Stimulated activated CD4-positive, alpha-beta T cell treated with anti-CD3 and anti-CD28 coated beads, Interleukin-1b, Interleukin-23, amount 100 ng/mL, for 1 hour (primary cell): ENCODE measurements at places on chromosomes 1 and 21.

DNA sequence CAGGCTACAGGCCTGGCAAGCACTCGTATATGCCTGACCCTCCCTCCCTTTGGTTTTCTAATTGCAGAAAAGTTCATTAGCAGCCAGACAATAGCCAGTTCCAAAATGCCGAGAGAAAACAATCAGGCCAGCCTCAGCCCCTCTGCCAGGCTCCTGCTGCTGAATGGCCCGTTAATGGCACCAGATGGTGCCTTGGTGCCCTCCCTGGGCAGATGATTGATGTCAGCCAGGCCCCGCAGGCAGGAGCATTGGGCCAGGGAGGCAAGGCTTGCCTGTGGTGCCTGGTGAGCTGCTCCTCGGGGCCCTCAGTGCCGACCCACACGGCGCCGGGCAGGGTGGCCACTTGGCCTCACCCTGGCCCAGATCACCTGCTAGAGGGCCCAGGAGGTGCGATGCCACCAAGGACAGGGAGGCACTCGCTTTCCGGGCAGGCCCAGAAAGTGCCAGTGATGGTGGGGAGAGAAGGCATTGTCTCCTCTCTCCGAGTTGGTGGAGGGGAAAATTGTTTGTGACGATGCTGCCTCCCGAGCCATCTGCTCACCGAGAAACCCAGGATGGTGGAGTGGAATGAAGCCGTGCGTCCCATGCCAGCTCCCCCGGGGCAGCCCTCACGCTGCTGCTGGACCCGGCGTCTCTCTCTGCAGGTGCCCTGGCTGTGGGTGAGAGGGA, 28.1 kb downstream of the QSOX1 start:
- no peak for DNase-seq

- DNase-seq = no peak
These were observed 65.6 kb downstream of the HHAT start for GRCh38 chr1:210394281-210394821.

DNA sequence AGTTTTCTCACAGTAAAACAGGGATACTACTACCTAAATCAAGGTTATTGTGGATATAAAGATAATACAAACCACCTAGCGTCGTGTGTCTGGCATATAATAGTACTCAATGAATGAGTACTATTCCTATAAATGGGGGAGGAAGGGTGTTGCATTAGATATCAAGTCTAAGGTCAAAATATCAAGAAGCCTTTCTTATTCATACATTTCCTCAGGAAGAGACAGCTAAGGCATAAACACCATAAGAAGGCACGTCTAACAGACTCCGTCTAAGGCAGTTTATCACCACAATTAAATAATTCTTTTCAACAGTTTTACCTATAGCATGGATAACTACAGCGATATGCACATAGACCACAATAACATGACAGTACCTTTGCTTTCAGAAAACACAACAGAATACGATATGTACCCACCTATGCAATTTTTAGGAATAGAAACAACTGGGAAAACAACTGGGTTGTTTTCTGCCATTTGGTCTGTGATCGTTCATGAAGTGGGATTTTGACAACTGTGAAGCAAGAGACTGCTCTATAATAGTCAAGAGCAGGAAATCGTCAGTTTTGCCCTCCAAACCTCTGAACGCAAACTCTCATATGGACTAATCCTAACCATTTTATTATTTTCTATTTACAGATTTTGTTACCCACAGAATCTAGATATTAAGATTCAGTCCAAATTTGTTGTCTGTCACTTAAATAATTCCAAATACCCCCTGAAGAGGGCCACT, 53.1 kb downstream of the HNRNPR start:
- no peak for DNase-seq

DNA sequence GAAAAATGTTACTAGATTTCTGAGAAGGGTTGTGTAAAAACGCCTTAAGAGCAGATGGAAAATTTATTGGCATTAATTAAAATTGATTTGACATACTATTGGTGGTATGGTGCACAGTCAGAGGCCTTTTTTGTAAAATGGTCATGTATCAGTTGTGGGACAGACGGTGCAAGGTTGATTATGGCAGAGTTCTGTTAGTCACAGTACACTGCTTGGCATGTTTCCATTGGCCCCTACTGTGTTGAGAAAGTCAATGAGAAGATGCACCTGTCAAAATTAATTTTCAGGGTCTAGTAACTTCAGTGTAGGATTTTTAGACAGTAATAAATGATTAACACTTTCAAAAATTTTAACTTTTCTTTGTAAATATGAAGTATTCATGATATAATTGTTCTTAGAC, 4.4 kb downstream of the B3GALT2 start:
- DNase-seq = no peak

- no peak for DNase-seq
These were observed 2121.3 kb downstream of the NCAM2 start for GRCh38 chr21:23119491-23119890.

- DNase-seq = no peak
These were observed 4.9 kb downstream of the NEK7 start for GRCh38 chr1:198161718-198162090.

GRCh38 chr1:55378582-55378981, 163.4 kb upstream of the USP24 start:
- DNase-seq = no peak

- DNase-seq = no peak
These were observed 42.0 kb upstream of the DUSP10 start for GRCh38 chr1:221783936-221784335.

DNA sequence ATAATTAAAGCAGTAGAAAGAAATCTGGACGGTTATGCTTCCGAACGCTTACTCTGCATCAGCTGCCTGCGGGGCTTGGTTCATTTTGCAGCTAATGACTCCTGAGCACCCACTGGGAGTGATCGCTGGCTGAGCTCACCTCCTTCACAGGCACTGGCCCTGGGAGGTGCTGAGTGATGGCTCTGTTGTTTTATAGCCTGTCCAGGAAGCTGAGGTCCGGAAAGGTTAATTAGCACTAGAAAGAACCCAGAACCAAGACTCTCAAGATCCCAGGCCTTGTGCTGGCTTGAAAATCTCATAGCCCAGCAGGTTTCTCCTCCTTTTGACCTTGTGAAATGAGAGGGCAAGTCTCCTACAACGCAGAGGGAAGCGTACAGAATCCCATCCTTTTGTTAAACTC, 226.2 kb downstream of the AJAP1 start:
- DNase-seq = no peak

GRCh38 chr1:115450501-115451040, 112.5 kb upstream of the NGF start:
- DNase-seq = no peak

DNA sequence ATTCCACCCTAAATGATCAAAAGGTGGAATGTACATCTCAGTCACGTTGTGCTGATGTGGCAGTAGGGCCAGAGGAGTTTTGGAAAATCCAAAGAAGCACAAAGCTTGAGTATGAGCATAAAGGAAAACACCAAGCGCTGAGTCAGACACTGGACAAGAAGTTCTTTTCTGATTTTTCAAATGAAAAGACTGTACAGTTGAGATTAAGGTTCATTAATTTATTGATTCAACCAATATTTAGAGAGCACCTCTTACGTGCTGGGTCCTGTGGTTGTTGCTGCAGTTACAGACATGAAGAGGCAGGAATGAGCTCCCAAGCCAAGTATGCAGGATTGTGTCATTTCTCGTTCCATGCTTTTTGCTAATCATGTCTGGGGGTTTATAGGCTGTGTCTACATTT, 28.9 kb upstream of the APP start:
- no peak for DNase-seq

- DNase-seq = no peak
These were observed 778 bp downstream of the EVI5 start for GRCh38 chr1:92784021-92784638.

DNA sequence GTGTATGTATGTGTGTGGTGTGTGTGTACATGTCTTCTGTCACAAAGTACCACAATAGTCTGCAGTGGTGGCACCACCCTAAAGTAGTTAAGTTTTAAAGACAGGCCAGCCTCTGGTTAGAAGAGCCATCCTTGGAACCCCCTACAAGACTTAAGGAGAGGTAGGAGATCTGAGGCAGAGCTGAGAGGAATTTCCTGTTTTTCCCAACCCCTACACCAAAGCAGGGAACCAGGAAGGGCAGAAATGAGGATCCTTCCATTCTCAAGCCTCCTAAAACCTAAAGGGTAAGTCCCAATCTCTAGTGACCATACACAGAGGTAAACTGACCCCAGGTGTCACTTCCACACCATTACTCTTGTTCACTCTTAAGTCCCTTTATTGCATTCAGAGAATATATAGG, 11.1 kb downstream of the PEA15 start:
- DNase-seq = no peak

GRCh38 chr1:42379794-42380585, 602 bp upstream of the RIMKLA start:
- DNase-seq = no peak

- no peak for DNase-seq
These were observed 271.3 kb downstream of the NPHP4 start for GRCh38 chr1:5720936-5721335.

- DNase-seq = no peak
These were observed 43.5 kb upstream of the MROH9 start for GRCh38 chr1:170891872-170892271.

DNA sequence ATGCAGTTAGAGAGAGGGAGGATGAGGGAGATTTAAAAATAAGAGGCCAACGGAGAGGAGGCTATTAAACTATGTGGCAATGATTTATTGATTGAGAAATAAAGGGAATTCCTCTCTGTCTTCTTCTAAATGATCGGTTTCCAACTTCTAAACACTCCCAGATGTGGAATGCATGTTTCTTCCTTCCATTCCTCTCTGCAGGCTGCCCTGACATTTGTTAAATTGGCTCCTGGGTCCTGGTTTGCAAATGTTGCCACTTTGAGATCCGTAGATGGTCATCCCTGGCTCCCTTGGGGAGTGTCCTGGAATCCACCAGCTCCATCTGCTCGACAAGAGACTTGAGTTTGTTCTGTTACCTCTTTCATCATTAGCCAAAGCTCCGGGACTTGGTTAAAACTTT, 10.3 kb upstream of the C1orf198 start:
- DNase-seq = no peak

GRCh38 chr1:202952818-202953217, 5.3 kb downstream of the ADIPOR1 start:
- no peak for DNase-seq

- no peak for DNase-seq
These were observed 561.0 kb downstream of the LTN1 start for GRCh38 chr21:28431527-28432200.

DNA sequence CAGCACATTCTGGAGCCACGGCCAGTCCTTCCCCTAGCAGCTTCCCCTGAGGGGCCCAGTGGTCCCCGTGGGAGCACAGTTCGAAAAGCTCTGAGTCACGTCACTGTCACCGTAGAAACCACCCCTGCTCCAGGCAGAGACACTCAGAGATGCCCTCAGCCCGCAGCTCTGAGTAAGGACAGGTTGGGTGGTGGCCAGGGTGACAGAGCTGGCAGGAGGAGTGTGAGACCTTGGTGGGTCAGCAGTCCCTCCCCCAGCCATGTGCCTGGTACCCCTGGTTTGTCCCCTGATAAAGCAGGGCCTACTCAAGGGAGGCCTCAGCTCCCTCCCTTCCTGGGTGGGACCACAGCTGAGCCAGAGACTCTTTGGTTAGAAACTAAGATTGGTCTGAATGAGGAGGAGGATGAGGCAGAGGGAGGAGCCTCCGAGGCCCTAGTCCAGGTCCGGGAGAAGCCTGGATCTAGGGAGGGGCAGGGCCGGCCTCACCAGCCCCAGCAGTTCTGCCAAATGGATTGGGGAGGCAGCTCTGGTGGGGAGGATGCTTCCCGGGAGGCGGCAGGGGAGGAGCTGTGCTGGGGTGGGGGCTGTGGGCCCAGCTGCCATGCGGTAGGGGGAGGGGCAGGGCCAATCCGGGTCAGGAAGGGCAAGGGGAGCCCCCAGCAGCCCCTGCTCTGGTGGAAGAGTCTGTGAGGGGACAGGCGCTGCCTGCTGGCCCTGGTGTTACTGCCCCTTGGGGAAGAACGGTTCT, 55.2 kb downstream of the SLC9A1 start:
- DNase-seq = no peak

- DNase-seq = no peak
These were observed 19.4 kb downstream of the SLC26A9 start for GRCh38 chr1:205923651-205924459.

DNA sequence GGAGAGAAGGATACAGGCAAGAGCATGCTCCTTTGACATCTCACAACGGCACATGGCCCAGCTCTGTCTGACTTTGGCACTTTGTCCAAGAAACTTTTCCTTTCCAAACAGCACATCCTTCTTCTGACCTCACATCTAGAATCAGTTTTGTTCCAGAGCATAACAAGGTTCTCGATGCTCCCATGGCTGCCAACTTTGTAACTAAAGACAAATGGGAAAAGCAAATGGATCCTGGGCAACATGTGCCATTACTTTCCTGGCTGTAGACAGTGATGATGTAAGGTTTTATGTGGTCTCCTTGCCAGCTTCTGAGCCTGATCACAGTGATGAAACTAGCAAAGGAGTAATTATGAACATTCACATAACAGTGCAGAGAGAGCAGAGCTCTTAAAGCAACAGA, 171.8 kb upstream of the C1orf87 start:
- no peak for DNase-seq

- no peak for DNase-seq
These were observed 78.9 kb upstream of the SLC45A1 start for GRCh38 chr1:8239039-8239305.

DNA sequence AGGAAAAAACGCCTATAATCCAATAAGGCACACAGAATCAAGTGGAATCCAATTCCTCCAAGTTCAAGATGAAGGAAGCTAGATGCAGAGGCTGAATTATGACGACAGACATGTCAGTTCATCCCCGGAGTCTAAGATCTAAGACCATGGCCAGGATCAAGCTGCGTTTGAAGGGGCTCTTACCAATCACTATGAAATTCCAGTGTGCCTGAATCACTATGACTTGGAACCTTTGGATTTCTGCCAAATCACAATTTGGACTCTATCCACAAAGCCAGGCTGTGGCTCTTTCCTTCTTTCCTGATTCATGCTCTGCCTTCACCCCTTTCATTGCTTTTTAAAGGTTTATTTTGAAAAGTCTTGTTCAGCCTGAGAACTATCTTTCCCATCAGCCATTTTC, 17.1 kb downstream of the OLIG2 start:
- DNase-seq = no peak

DNA sequence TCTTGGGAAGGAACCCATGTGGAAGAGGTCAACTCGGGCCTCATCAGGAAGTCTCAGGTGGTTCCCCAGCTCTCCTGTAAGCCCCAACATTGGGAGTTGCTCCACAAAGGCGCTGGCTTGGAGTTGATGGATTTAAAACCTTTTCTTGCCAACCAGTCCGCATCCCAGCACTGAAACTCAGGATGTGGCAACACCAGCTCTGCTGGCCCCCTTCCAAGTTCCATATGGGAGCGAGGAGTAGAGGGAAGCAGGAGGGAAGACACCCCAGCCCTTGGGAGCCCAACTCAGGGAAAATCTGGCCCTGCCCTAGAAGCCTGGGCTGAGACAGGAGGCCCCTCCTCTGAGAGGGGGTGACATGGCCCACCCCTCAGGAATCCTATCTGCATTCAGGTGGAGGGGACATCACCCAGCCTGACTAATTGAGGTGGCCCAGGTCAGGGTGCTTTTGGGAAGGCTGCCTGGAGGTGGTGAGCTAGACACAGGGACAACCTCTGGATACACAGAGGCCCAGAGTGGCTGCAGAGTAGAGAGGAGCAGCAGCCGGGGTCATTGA, 33.1 kb upstream of the DMBX1 start:
- no peak for DNase-seq
